ENCODE measurements at places on chromosomes 6 and 20. TPM values are rescaled to one million over a fixed set of nuclear protein-coding genes. Genes with fewer than 3 reads are reported as not detected.

Gene EYS
- total RNA-seq, result not detected

Gene RPS6KA2
- total RNA-seq, result 249 TPM

Gene HSPA1L
- 0.44 TPM for total RNA-seq

Gene XKR7
- total RNA-seq, result not detected

Gene DZANK1
- total RNA-seq, result 2.3 TPM

Gene APOBEC2
- total RNA-seq, result not detected

Gene ZNFX1
- 54.1 TPM for total RNA-seq

Gene NOTCH4
- total RNA-seq, result 66.1 TPM

Gene COL12A1
- 49.3 TPM for total RNA-seq

Gene ARMC2
- 1.0 TPM for total RNA-seq

Gene SIM1
- total RNA-seq, result not detected

Gene PROCR
- 92.8 TPM for total RNA-seq

Gene CAGE1
- not detected for total RNA-seq

Gene SNAI1
- 6.9 TPM for total RNA-seq

Gene BEND3
- total RNA-seq, result 3.2 TPM

Gene COL20A1
- total RNA-seq, result not detected

DNA sequence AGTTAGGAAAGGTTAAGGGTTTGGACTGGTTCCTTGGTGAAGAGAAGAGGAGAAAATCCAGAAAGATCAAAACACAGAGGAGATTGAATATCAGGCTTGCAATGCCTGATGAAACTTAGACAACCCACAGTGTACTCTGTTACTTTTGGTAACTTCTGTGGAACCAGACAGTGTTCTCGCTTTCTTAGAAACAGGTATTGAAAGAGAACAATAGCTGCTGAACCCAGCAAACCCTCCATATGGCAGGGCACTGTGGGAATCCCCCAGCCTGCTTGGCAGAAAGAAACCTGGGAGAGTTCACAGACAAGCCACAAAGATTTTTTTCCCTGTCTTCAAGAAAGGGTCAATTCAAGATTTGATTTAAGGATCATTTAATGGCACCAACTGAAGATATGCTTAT is 342.8 kb downstream of the FOXA2 start:
- no peak for DNase-seq

GRCh38 chr6:107304421-107305025 is 154.8 kb downstream of the PDSS2 start:
- no peak for DNase-seq

DNA sequence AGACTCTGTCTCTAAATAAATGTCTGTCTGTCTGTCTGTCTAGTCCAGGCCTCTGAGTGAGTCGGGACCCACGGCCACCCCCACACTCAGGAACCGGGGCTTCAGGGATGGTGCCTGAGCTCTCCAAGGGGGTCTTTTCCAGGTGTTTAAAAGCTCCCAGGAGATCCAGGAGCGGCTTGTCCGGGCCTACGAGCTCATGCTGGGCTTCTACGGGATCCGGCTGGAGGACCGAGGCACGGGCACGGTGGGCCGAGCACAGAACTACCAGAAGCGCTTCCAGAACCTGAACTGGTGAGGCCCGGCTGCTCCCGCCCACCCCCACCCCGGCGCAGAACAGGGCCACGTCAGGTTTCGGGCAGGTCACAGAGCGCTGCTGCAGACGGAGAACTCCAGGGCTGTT is 5.5 kb upstream of the COL9A3 start:
- DNase-seq, result no peak

GRCh38 chr6:157314705-157315321 is 8.5 kb downstream of the TMEM242 start:
- peak; percentile 63 for DNase-seq

- peak; percentile 90 for DNase-seq
Observed at GRCh38 chr6:17032988-17033634, 68.7 kb upstream of the STMND1 start.

GRCh38 chr6:116330511-116330910 is 40.2 kb upstream of the DSE start:
- no peak for DNase-seq

DNA sequence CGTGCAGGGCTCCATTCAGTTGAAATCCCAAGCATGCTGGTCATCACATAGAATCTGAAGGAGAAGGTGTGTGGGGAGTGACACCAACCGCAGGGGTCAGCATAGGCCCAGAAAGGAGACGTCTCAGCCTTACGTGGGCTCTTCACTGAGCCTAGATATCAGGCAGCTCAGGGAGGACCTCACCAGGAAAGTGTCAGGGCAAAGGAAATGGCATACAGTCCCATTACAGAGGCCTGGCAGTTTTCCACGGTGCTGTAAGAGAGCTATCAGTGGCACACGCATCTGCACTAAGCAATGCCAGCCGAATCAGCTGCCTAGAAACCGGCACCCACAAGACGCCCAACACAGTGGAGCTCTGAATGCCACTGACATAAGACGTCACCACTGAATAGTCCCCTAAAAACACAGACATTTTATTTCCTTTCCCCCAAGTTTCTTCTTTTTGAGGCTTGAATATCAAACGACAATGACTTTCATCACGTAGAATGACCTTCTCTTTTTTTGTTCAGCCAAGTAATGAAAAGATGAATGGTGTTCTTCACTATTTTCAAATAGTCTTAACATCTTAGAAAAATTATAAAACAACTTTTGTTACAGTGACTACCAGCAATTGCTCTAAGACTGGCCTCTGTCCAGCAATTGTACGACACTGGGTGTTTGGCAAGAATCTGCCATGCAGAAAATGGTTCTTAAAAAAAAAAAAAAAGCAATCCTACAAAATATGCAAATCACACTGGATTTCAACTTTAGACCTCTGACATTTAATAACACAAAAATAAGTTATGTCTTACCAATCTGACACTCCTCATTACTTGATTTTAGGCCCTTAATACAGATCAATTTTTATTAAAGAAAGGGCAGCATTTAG is 88.9 kb upstream of the FOXQ1 start:
- no peak for DNase-seq

GRCh38 chr6:137925141-137925698 is 58.2 kb downstream of the TNFAIP3 start:
- no peak for DNase-seq

GRCh38 chr6:21588481-21589351 is 4.8 kb upstream of the SOX4 start:
- DNase-seq, result no peak

DNA sequence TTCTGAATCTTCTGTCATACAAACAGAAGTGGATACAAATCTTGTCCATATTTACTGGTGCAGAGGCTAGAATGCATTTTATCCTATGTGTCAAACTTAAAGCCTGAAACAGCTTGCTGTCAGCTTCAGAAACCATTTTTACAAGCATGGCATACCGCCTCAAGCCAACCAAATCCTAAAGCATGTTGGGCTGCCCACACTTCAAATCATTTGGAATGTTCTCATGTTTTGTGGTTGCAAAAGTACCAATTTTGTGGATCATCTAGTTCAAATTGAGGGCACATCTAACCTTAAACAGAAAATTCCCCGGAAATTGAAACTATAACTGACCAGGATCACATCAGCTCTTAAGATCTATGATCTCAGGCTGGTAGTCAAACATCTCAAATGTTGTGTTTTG is 3.2 kb downstream of the GPR63 start:
- no peak for DNase-seq

DNA sequence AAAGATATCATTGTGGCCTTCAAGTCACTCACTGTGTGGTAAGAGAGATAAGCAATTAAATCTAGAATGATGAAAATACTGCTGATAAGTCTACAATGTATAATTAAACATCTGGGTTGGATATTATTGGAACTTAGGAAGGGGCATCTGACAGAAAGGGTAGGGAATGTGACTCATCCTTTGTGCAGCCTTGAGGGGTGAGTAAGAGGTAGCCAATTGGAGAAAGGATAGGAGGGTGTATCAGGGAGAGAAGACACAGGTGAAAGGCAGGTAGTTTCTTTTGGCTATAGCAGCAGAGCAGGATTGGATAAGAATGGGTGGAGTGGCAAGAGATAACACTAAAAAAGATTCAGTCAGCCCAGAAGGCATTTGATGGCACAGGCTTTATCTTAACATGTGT is 182.0 kb downstream of the COL21A1 start:
- no peak for DNase-seq

DNA sequence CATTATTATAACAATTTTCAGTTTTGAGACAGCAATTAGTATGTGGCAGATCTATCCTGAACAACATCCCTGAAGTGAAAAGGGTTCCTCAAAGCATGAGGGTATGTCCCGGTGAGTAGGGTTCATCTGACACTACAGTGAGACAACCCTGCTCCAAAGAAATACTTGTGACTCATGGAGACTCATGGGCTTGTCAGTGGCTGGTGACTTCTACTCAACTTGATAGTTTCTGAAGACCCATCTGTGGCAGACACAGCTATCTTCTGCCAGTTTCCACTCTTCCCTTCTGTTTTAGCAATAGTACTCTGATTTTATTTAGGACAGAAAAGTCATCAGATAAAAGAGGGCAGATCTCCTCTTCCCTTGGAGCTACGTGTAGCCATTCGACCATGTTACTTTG is 41.4 kb downstream of the MAP3K7 start:
- no peak for DNase-seq

GRCh38 chr6:47741807-47742206 is 40.0 kb upstream of the OPN5 start:
- DNase-seq, result no peak

- no peak for DNase-seq
Observed at GRCh38 chr6:17602888-17603287, 2.8 kb downstream of the FAM8A1 start.

GRCh38 chr6:145539831-145540230 is 195.5 kb downstream of the EPM2A start:
- DNase-seq, result no peak

GRCh38 chr6:21504790-21505189 is 88.8 kb upstream of the SOX4 start:
- DNase-seq, result no peak

DNA sequence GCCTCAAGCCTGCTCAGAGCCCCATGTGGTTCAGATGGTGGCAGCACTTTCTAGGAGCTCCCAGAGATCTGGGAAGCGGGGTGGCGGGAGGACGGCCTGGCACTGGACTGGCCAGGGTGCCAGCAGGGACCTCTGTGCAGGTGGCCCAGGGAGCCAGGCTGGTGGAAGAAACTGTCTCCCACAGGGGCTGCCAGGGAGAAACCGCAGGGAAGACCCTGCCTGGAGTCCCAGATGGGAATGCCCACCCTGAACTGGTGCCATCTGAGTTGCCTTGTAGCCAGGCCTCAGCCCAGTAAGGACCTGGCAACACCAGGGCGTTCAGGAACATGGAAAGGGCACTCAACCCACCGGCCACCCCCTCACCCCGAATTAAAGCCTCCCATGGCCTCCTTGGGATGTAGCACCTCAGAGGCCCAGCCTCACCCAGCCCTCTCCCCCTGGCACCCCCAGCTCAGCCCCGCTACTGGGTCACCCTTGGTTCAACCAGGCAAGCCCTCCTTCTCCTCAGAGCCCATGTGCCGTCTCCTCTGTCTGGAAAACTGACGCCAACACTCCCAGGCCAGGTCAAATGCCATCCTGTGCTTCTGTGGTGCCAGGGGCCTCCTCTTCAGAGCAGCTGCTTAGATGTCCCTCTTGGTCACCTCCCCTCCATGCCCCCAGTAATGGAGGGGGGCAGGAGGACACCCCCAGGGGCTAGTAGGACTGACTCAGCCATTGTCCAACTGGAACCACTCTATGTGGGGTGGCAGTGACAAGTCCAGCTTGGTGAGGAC is 5.9 kb upstream of the C20orf144 start:
- no peak for DNase-seq

- DNase-seq, result no peak
Observed at GRCh38 chr6:10429638-10430427, 15.0 kb upstream of the TFAP2A start.

DNA sequence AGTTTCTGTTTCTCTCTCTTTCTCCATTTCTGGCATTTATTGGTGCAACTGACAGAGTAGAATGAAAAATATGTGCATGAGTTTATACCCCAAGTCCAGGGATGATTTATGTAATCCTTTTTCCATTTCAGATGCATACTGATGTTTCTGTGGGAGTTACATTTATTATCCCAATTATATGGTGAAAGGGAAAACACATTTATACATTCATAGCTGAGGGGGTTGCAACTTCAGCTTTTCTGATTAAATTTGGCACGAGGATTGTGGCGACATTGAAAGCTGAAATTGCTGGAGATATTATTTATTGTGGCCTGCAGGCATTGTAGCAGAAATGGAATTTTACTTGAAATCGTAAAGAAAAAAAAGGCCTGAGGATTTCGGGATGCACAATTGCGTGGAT is 31.5 kb upstream of the FNDC1 start:
- DNase-seq, result no peak

DNA sequence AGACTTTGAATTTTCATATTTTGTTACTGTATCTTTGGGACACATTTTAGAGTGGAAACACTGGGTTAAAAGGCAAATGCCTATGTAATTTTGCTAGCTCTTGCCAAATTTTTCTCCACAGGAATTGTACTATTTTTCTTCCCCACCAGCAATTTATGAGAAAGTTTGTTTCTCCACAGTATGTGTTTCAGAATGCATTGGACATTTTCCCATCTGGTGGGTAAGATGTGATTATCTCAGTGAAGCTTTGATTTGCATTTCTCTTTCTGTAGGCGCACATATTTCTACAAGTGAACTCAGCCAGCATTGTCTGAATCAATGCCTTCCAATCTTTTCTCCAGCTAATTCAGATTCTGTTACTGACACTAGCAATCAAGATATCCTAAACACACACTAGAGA is 157.8 kb downstream of the RCAN2 start:
- no peak for DNase-seq

DNA sequence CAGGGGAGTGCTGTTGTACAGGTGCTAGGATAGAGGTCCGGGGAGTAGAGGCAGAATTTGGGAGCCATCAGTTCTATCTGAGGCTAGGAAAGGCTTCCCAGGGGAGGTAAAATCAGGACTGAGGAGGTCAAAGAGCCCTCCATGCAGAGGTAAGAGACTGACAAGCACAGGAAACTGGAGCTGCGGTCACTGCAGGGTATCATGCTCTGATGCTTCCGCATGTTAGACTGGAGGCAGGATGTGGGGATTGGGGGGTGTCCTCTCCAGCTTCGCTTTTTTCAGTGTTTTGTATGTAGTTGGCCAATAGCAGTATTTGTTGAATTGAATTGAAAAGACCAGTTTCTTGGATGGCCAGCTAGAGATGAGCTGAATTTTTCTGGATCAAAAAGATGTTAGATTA is 87.8 kb downstream of the SLC22A3 start:
- no peak for DNase-seq

- DNase-seq, result no peak
Observed at GRCh38 chr20:1427457-1428054, 34.7 kb upstream of the FKBP1A start.

DNA sequence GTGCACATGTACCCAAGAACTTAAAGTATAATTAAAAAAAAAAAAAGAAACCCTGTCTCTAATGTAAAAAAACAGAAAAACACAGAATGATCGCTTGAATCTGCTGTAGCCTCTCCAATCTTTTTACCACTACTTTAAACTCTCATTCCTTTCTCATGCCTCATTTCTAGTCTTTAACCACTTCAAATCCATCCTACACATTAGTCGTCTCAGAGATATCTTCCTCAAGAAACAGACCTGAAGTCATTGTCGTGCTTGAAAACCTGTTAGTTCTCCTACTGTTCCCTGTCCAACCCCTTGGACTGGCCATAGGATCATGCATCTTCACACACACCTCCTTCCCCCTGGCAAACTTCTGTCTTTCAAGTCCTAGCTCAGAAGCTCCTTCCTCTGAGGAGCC is 112.1 kb upstream of the BCLAF1 start:
- no peak for DNase-seq

Data from glomerular endothelial cell (primary cell).